Heart right ventricle (tissue), 16 donors: ENCODE measurements at places on chromosomes 4 and X. TPM values are rescaled to one million over a fixed set of nuclear protein-coding genes. Genes with fewer than 3 reads are reported as not detected.

DNA sequence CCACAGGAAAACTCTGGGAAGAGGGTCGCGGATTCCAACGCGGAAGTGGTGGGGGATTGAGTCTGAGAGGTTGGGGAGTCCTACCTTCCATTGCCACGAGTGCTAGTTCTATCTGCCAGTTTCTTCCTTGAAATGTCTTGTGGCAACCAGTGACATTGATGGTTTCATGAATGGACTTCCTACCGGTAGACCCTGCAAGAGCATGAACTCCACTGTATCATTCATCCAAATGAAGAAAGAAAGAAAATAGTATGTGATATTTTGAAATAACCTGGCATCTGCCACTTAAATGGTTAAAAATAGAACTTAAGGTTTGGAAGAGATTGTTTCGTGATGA, 1.1 kb upstream of the SLC10A7 start:
- no peak for DNase-seq
- H3K4me3 ChIP-seq: peak overlapping the region; percentile 55
- H3K27me3 ChIP-seq: no peaks in the 10 kb centered on the region
- peaks cover 23% of the 10 kb centered on the region for H3K4me1 ChIP-seq
- no peaks in the 10 kb centered on the region for H3K36me3 ChIP-seq

DNA sequence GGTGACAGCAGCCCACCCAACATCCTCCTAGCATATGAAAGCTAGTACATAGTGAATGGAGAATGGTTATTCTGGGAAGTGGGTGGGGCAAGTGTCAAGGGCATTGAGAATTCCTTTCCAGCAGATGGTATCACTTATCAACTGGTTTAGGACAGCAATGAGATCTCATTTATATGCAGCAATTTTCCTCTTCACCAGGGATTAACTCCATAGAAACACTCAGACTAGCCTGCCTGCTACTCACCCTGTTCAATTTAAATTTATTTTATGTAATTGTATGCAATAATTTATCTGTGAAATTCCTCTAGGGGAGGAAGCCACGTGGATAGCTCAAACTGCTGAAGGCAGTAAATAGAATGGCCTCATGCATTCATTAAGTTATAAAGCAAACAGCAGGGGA, 101.6 kb upstream of the MID1IP1 start:
- H3K27ac ChIP-seq: no peak overlapping the region
- H3K4me1 ChIP-seq: no peaks in the 10 kb centered on the region
- no peaks in the 10 kb centered on the region for H3K27me3 ChIP-seq

DNA sequence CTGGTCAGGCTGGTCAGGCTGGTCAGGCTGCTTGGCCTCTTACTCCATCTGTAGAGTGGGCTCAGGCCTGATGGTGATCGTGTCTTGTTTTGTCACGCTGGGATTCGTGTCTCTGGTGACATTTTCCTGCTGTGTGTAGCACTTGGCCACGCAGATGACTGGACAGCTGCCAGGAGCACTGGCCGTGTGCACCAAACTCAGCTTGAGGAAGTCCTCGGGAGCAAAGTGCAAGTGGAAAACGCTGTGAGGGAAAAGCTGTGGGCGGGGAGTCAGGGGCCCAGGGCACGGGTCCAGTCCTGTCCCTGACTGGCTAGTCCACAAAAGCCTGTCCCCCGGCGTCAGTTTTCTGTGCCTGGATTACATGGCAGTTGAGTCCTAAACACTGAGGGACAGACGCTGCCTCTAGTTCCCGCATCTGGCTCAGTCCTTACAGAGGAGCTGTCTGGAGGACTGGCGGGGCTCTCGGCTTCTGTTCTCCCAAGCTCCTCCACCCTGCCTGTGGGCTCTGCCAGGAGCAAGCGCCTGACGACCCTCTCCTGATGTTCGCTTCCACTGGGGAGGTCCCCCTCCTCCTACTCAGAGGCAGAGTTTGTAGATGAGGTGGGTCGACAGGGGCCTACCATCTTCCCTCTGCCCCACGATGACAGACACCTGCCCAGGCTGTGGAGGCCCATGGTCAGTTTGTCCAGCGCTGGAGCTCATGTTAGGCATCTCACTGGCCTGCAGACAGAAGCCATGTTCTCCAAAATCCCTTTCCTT, 35.9 kb upstream of the GRPEL1 start:
- H3K27ac ChIP-seq: peak overlapping the region; percentile 87
- no peaks in the 10 kb centered on the region for H3K36me3 ChIP-seq
- peak overlapping the region; percentile 68 for H3K4me3 ChIP-seq
- H3K4me1 ChIP-seq: peaks cover 20% of the 10 kb centered on the region
- H3K27me3 ChIP-seq: no peaks in the 10 kb centered on the region
- DNase-seq: peak; percentile 84

Gene CENPVL1
- total RNA-seq: not detected

DNA sequence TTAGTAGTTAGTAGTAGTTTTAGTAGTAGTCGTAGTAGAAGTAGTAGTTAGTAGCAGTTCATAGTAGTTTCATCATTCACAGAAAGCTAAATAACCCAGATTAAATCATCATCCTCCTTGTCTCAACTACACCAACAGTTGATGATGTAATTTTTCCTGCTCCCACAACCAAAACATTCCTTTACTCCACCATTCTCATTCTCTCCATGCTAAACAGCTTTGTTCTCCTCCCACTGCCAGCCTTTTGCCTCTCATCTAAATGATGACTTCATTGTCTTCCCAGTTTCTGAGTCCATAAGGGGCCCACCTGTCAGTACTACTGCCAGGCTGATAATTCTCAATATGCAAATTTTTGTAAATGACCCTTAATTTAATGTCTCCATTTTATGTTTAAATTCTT, 68.9 kb downstream of the ARHGAP24 start:
- H3K36me3 ChIP-seq: no peaks in the 10 kb centered on the region
- H3K4me1 ChIP-seq: no peaks in the 10 kb centered on the region
- H3K27ac ChIP-seq: no peak overlapping the region
- no peak overlapping the region for H3K4me3 ChIP-seq

Gene TSPAN6
- 5.4 TPM for total RNA-seq

Gene DKK2
- total RNA-seq: 2.3 TPM

GRCh38 chrX:107559506-107559905, 68.8 kb upstream of the PRPS1 start:
- H3K27me3 ChIP-seq: peaks cover 31% of the 10 kb centered on the region
- no peaks in the 10 kb centered on the region for H3K4me1 ChIP-seq
- H3K4me3 ChIP-seq: no peak overlapping the region
- no peak for DNase-seq
- no peak overlapping the region for H3K27ac ChIP-seq

GRCh38 chr4:68581383-68582338, 5.5 kb upstream of the UGT2B17 start:
- H3K4me3 ChIP-seq: no peak overlapping the region
- H3K4me1 ChIP-seq: no peaks in the 10 kb centered on the region
- no peaks in the 10 kb centered on the region for H3K27me3 ChIP-seq
- DNase-seq: no peak
- H3K36me3 ChIP-seq: no peaks in the 10 kb centered on the region
- no peak overlapping the region for H3K27ac ChIP-seq

Gene DAPP1
- 0.79 TPM for total RNA-seq

Gene TMEM255A
- total RNA-seq: 0.09 TPM

- H3K4me3 ChIP-seq: no peak overlapping the region
- no peaks in the 10 kb centered on the region for H3K36me3 ChIP-seq
- no peaks in the 10 kb centered on the region for H3K27me3 ChIP-seq
Measured at GRCh38 chr4:133588306-133588705, 439.2 kb downstream of the PCDH10 start.

Gene EVC
- 3.5 TPM for total RNA-seq

- no peak for DNase-seq
- H3K4me3 ChIP-seq: no peak overlapping the region
- no peaks in the 10 kb centered on the region for H3K36me3 ChIP-seq
- no peaks in the 10 kb centered on the region for H3K27me3 ChIP-seq
- H3K27ac ChIP-seq: no peak overlapping the region
Measured at GRCh38 chr4:14857981-14858380, 144.3 kb upstream of the CPEB2 start.

- no peak overlapping the region for H3K27ac ChIP-seq
- no peaks in the 10 kb centered on the region for H3K36me3 ChIP-seq
- H3K27me3 ChIP-seq: no peaks in the 10 kb centered on the region
- no peaks in the 10 kb centered on the region for H3K4me1 ChIP-seq
Measured at GRCh38 chr4:47391256-47391655, 72.2 kb downstream of the COMMD8 start.

Gene SAGE1
- not detected for total RNA-seq

DNA sequence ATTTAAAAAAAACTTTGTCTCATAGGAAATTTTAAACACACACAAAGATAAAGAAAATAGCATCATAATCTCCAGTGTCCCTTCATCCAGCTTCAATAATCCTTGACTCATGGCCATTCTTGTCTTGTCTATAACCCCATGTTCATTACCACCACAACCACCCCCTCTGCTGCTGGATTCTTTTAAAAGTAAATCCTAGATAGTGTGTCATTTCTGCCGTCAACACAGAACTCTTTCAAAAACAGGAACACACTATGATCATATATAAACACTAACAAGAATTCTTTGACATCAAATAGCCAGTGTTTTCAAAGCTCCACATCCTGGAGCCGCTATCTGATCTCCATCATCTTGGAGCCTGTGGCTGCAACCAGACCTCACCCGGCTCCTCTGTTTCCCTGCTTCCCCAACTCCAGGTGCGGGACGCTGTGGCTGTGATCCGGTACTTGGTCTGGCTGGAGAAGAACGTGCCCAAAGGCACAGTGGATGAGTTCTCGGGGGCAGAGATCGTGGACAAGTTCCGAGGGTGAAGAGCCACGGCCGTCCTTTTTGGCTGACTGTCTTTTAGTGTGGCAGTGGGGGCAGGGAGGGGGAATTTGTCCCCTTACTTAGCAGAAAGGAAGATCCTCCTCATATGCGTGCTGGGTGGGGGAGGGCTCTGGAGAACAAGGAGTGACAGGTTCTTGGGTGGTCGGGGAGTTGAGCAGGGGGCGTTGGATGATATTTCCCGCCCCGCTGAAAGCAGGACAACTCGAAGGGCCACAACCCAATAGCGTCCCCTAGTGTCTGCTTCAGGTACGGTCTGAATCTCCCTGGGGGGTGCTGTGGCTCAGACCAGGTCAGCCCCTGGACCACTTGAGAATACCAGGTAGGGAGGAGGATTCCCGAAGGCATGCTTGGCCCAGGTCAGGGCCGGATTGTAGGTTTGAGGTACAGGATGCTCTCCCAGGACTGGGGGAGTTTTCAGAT, 15.6 kb downstream of the XPNPEP2 start:
- H3K4me1 ChIP-seq: peaks cover 33% of the 10 kb centered on the region
- H3K27me3 ChIP-seq: no peaks in the 10 kb centered on the region
- no peak for DNase-seq
- H3K4me3 ChIP-seq: no peak overlapping the region
- H3K27ac ChIP-seq: no peak overlapping the region

DNA sequence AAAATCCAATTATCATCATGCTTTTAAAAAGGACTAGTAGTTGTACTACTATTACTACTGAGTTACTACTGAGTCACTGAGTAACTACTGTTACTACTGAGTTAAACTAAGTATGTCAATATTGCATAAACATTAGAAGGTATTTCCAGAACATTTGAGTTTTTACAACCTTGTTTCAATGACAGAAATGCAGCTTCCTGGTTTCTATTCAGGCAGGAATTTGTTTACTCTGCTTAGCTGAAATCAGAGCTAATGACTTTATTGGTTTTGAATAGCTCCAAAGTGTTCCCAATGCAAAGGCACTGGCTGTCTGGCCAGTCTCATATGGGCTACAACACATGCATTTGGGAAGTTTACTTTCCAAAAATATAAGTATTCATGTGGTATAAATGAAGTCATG, 12.0 kb downstream of the RPS6KA6 start:
- no peak overlapping the region for H3K27ac ChIP-seq
- H3K36me3 ChIP-seq: no peaks in the 10 kb centered on the region
- no peaks in the 10 kb centered on the region for H3K27me3 ChIP-seq

Gene CT45A7
- not detected for total RNA-seq

- no peak overlapping the region for H3K4me3 ChIP-seq
- H3K27ac ChIP-seq: no peak overlapping the region
- H3K27me3 ChIP-seq: no peaks in the 10 kb centered on the region
- no peak for DNase-seq
Measured at GRCh38 chr4:186910385-186910784, 186.7 kb upstream of the FAT1 start.

GRCh38 chr4:83390944-83391343, 56.3 kb upstream of the HPSE start:
- no peaks in the 10 kb centered on the region for H3K27me3 ChIP-seq
- H3K4me1 ChIP-seq: no peaks in the 10 kb centered on the region
- H3K27ac ChIP-seq: no peak overlapping the region
- no peak overlapping the region for H3K4me3 ChIP-seq
- H3K36me3 ChIP-seq: no peaks in the 10 kb centered on the region
